ENCODE measurements at places on chromosomes 5 and 9. TPM values are rescaled to one million over a fixed set of nuclear protein-coding genes. Genes with fewer than 3 reads are reported as not detected.

GRCh38 chr9:2623288-2624050, 1.9 kb downstream of the VLDLR start:
- peak; percentile 74 for DNase-seq

IL5 gene
- not detected for total RNA-seq

DNA sequence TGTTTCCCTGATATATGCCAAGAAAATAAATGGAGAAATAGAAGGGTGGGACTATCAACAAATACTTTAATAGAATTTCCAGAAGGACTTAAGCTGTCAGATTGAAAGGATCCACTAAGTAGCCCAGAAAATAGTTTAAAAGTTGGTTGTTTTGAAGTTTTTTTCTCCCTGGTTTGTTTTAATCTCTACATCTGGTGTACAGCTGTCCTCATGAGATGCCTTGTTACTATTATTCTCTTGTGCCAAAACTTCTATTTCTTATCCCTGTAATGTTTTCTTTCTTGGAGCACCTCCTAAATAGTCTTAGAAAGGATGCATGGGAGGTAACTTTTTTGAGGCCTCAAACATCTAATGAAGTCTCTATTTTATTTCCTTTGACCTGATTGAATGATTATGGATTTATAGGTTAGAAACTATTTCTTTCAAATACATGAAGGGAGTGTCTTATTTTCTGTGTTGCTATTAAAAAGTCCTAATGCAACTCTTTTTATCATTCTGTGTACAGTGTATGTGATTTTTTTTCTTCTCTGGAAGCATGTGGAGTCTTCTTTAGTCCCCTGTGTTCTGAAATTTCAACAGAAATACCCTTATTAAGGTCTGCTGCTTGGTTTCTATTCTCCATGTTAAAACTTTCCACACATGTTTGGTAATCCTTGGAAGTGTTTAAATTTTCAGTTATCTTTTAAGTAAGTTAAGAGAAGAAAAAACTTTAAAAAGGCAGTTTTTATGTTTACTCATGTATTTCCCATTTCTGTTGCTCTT, 140.0 kb upstream of the CDKN2B start:
- no peak for DNase-seq

GRCh38 chr5:109589239-109589638, 100.5 kb upstream of the MAN2A1 start:
- no peak for DNase-seq

- DNase-seq = no peak
These were observed 20.0 kb upstream of the GDNF start for GRCh38 chr5:37859805-37860204.

DNA sequence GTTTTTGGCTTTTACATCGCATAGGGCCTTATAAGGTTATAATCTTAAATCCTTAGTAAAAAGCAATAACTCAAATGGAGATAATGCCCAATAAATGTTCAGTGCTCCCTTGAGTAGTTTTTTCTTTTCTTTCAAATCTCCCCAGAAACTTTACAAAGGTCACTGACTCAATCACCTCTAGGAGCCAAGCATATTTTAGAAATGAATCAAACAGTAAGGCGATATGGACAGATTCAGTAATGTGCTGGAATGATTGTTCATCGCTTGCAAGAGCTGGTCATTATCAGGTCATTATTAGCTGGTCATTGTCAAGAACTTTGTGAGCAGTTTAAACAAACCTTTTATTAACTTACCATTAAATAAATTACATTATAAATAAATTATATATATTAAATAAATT, 130.4 kb upstream of the SLIT3 start:
- no peak for DNase-seq

PCA3 gene
- under 0.01 TPM for total RNA-seq

GRCh38 chr9:34446468-34446891, 11.9 kb downstream of the FAM219A start:
- no peak for DNase-seq

DNA sequence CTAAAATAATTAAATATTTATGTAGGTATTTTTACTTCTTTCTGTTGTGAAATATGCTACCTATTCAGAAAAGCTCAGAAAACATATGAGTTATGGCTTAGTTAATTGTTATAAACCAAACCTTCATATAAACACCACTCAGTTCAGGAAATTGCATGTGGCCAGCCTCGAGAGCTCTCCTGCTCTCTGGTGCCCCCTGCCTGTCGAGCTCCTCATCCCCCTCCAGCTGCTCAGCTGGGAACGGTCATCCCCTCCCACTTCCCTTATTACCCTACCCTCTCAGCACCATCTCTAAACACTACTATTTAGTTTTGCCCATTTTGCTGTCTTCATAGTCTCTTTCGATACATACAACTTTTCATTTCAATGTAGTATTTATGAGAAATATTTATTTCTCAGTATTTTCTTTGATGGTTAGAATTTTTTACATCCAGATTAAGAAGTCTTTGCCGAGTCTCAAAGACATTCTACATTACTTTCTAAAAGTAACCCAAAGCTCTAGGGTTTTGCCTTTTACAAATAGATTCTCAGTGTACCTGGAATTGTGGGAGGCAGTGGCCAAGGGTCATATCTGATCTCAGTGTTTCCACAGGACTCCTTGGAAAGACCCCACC, 51.2 kb upstream of the SEMA4D start:
- DNase-seq = peak; percentile 86

GRCh38 chr5:36217567-36217966, 24.2 kb downstream of the NADK2 start:
- DNase-seq = no peak

MARCOL gene
- not detected for total RNA-seq

- no peak for DNase-seq
These were observed 18.6 kb downstream of the TMEM252 start for GRCh38 chr9:68522131-68522530.

DNA sequence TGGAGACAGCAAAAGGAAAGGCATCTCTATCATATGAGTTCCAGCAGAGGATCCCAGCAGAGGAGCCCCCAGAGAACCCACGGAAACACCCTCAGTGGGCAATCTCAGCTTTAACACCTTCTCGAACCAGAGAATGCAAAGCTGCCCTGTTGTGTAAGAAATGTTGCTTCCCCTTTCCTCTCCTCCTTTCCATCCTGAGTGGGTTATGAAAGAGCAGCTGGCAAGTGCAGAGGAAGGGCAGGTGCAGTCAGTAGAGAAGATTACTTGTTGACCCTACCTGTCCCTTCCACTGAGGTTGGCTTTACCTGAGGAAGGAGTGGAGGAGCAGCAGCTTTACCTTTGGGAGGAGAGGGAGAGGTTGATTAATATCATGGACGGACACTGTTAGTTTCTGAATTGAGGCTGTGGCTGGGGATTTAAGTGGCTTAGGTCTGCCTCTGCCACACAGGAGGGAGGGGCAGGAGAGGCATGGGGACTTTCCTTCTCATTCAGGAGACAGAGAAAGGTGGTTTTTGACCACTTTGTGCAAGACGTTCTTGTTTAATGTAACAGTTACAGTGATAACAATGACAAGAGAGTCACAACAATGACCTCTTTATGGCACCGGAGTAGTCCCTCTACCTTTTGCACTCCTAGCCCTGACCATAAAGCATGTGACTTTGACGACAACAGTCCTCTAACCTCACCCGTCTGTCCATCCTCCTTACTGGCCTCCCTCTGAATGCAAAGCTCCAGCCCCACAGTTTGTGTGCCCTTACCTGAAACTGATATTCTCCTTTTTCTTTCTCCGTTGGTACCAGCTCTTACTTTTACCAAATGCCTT, 254.8 kb downstream of the NSG2 start:
- no peak for DNase-seq

DNA sequence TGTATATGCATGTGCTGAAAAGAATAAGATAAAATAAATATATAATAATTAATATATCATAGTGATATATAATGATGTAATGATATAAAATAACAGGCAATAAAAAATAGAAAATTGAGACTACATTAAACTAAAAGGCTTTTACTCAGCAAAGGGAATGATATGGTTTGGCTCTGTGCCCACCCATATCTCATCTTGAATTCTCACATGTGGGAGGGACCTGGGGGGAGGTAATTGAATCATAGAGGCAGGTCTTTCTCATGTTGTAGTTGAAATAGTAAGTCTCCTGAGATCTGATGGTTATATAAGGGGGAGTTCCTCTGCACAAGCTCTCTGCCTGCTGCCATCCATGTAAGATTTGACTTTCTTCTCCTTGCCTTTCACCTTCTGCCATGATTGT, 1550.9 kb upstream of the CDH6 start:
- DNase-seq = no peak

- no peak for DNase-seq
These were observed 4.6 kb downstream of the EFNA5 start for GRCh38 chr5:107666051-107666655.

UGT3A2 gene
- total RNA-seq = not detected

DNA sequence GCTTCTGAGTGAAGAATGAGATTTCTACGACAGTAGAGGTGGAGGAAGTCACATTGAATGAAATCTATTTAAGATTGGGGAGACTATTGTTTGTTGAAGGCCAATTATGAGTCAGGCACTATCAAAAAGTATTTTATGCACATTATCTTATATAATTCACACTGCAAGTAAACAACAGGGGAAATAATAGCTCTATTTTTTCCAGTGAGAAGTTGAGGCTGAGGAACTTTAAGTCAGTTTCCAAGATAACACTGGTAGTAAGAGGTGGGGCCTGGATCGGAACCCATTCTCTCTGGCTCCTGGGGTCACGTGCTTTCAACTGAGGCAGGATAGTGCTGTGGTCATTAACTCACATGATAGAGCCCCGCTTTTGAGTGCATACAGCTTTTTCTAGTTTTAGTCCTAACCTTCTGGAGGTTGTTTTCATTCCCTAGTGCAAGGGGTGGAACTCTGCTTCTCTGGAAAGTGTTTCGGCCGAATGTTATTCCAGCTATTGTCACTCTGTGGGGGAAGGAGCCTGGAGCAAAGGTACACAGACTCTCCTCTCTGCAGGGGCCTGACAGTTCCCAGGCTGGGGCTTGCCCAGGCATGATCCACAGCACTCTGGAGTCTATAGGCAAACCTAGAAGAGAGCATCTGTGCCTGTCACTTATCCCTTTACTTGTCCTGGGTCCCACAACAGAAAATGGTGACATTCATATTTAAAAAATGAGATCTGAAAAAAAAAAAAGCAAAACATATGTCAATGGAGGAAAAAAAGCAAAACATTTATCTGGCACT, 352.4 kb upstream of the ACTBL2 start:
- peak; percentile 75 for DNase-seq

GRCh38 chr9:86181379-86182315, 77.8 kb downstream of the C9orf153 start:
- DNase-seq = no peak

- DNase-seq = no peak
These were observed 279.2 kb upstream of the TYRP1 start for GRCh38 chr9:12413986-12414385.

DNA sequence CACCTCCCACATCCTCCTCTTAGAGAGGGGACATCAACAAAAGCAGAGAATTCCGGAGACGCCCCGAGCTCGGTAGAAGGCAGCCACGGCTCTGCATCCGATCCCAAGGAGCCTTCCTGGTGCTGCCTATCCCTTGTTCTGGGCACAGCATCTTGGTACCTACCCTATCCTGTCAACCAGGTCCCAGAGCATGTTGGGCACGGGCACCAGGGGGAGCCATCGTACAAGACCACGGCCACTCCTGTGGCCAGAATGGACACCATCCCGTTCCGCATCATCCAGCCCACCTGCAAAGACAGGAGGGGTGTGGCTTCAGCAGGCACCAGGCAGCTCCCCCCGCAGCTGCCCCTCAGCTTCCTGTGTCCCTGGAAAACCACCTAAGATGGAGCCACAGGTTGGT, 62.7 kb upstream of the ZNF354A start:
- peak; percentile 7 for DNase-seq

CD180 gene
- total RNA-seq = 0.09 TPM

DNA sequence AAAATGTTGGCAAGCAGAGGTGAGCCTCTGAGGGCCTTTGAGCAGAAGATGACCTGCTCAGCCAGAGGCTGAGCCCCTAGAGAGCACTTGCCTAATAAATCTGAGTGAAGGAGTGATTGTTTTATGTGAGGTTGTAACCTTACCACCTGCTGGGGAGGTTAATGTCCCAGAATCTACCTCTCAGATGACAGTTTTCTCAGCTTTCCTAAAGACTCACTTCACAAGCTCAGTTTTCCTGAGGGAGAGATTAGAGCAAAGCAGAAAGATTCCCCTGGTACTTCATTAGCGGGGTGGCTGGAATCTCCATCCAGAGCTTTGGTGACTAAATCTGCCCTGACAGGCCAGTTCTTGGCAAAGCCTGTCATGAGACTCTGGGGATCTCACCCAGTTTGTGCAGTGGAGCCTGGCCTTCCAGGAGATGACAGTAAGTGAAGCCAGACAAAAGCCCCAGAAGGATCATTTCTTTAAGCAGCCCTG, 48.8 kb upstream of the GALNT10 start:
- no peak for DNase-seq

COQ4 gene
- 29.2 TPM for total RNA-seq

DNA sequence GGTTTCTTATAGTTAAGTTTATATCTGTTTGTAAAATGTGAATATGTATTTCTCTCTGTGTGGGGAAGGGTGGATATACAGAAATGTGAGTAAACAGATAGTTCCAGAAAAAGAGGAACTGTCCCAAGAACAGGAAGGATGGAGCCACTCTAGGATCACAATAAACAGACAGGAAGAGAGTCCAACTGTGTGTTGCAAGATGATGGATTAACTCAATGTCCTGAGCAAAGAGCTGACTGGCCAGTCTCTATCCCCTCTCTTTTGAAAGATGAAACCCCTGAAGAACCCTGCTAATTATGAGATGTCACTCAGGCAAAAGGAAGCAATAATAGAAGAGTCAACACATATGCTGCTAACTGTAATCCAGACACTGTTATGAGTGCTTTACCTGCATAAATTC, 202.7 kb downstream of the SEMA6A start:
- no peak for DNase-seq

GRCh38 chr9:129072171-129072570, 8.7 kb upstream of the DOLPP1 start:
- DNase-seq = no peak

MYMK gene
- not detected for total RNA-seq

DNA sequence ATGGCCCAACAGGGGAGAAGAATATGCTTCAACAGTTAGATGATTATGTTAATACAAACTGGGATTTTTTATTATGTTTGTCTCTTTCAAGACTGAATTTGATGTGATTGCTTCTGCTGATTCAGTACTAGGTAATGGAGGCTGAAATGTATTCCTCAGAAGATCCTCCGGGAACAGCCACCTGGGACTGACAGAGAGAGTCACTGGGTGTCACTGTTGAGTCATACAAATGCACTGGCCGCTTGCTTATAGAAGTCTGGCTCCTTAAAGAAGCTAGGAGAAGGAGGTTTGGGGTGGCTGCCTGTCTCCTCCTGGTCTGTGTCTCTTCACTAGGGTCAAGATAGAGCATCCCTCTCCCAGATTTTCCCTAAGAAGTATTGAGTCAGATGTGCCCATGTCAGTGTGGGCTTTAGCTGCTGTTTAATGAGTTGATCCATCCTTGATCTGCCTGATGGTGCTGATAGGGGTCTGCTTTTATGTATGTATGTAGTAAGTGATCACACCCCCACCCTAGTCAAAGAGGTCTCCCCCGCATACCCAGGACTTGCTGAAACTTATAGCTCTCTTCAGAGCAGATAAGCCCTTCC, 773.4 kb downstream of the BRINP1 start:
- peak; percentile 51 for DNase-seq

- DNase-seq = no peak
These were observed 102.7 kb downstream of the LRRC70 start for GRCh38 chr5:62681117-62681850.

- peak; percentile 45 for DNase-seq
These were observed 761 bp downstream of the CCT5 start for GRCh38 chr5:10250806-10251276.

LRRC19 gene
- not detected for total RNA-seq
